A172 (cell line): ENCODE measurements at places on chromosomes 1 and 21. TPM values are rescaled to one million over a fixed set of nuclear protein-coding genes. Genes with fewer than 3 reads are reported as not detected.

Gene PAQR6
- 2.0 and 3.1 TPM in 2 replicates for total RNA-seq

Gene TNNI3K
- total RNA-seq, result not detected in 2 replicates

GRCh38 chr1:241266121-241266520 is 90.9 kb downstream of the RGS7 start:
- no peak for DNase-seq

DNA sequence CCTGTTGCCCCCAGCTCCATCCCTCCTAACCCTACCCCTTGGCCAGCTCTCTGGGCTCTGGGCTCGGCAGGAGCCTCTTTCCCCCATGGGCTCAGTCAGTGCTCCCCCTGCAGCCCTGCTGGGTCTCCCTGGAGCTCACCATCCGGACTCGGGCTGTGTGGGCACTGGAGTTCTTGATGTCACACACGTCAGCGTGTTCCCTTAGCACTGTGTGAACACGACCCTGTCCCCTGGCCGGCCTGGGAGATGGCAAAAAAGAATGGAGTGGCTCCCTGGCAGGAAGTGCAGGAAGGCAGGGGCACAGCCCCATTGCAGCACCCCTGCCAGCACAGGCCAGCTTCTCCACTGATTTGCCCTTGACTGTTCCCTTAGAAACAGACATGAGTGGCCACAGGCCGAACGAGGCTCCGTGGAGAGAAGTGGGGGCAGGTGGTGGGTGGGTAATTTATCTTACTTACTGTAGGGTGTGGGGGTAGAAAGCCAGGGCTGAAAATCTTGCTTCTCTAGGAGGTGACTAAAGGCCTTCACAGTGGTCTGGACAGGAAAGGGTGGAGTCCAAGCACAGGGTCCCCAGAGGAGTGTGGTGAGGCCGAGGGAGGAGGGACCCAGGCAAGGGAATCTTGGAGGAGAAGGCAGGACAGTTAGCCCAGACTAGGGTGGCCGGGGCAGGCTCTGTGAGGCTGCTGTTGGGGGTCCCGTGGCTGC is 381.7 kb upstream of the VAMP3 start:
- DNase-seq, result peak; percentile 66
